Caki2 (cell line): ENCODE measurements at places on chromosomes 6 and 20.

- no peak for DNase-seq
Measured at GRCh38 chr20:47244451-47244850, 112.0 kb downstream of the ZMYND8 start.

DNA sequence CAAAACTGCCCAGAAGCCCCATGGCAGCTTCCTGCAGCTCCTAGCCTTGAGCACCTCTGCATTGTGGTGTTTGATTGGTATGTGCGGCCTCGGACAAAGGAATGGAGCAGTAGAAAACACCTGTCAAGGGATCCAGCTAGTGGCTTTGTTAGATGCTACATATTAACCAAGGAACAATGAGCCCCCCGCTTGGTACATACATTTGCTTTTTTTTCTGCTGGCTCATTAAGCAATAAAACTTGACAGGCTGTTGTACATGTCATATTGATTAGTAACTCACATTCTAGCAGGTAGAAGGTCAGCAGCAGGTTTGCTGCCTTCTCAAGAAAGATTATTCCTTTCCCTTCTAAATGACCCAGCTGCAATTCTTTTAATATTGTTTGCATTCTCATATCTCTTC is 937 bp downstream of the SPACA1 start:
- DNase-seq, result no peak

DNA sequence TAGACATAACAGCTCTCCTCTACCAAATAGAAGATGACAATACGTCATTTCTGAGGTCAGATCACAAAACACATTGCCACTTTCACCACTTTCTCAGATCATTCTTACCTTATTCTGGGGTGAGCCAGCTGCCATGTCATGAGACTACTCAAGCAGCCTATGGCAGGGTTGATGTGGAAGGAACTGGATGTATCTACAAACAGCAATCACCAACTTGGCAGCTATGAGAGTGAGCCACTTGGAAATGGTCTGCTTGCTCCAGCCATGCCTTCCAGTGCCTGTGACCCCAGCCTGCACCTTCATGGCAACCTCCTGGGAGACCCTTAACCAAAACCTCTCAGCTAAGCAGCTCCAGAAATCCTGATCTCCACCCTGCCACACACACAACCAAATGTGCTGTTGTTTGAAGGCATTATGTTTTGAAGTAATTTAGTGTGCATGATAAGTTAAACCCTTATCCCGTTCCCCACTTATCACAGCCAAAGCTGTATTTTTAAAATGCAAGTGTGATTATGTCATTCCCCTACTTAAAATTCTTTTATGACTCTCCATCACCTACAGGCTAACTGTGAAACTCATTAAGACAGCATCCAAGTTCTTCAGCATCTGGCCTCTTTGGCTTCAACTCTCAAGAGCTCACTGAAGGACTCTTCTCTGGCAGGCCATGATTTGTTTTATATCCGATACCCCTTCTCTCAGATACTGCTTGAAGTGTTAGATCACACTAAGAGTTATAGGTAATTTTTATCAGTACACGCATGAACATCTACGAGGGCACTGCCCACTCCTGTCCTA is 150.6 kb downstream of the LY86 start:
- DNase-seq, result no peak

DNA sequence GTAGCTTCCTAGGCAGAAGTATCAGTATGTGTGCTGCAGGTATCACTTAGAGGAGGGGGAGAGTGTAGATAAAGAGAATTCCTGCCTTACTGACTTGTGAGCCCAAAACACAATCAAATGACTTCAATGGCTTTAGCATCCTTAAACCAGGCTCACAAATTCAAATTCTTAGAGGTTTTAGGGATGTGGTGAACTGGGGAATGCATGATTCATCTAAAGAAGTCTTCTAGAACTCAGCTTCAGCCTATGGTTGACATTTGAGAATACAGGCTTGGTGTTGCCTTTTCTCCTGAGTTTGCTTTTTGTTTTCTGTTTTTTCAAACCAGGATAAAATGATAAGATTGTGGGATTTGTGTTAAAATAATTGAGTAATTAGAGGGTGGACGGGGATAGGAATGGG is 14.4 kb downstream of the SNRPC start:
- no peak for DNase-seq
